Mesothelial cell of epicardium (in vitro differentiated cells): ENCODE measurements at places on chromosomes 3 and 15.

DNA sequence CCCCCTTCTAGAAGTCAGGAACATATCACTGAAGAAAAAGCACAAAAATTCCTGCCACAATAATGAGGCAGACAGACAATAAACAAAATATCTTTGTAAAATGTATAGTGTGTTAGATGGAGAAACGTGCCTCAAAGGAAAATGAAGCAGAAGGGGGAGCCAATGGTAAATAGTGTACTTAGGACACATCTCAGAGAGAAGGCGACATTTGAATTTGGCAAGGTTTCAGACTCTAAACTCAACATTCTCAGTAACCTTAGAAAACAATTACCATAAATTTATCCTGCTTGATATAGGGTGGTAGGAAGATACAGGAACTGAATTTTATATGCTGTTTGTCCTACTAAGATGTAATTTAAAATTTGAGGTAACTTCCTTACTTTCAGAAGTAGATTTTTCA lies 52.6 kb upstream of the PTX3 start:
- DNase-seq = no peak

DNA sequence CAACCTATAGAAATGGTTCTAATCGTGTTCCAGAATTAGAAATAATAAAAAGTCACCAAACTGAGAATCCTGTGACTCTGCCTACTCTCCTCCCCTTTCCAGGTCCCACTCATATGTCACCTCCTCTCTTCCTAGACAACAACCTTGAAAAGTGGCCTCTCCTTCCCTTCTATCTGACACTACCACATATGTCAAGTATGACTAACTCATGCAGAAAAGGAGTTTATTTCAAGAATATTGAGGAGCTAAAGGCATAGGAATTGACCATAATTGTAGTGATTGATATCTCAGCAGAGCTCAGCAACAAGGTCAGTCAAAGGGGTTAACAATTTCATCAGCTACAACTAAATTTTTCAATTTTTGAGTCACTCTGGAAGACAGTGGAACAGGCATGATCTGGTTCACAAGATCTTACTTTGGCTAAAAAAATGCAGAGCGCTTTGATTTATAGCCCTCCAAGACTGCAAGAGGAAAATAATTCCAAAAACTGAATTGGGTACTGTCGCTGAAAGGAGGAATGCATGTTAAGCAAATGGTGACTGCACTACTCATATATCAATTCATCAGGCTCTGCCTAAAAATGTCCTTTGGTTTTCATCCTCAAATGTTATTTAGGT lies 160.6 kb upstream of the ARHGEF26 start:
- DNase-seq = no peak

DNA sequence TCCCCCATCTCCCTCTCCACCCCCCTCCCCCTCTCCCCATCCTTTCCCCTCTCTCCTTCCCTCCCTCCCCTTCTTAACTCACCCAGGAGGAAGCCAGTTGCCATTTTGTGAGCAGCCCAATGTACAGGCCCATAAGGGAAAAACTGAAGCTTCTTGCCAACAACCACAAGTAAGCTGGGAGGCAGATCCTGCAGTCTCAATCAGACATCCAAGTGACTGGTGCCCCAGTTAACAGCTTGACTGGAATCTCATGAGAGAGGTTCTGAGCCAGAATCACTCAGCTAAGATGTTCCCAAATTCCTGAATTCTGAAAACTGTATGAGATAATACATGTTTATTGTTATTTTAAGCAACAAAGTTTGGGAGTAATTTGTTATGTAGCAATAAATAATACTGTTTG lies 90.7 kb downstream of the C3orf70 start:
- no peak for DNase-seq

- DNase-seq = no peak
Measured at GRCh38 chr15:90099072-90099867, 3.0 kb downstream of the IDH2 start.

DNA sequence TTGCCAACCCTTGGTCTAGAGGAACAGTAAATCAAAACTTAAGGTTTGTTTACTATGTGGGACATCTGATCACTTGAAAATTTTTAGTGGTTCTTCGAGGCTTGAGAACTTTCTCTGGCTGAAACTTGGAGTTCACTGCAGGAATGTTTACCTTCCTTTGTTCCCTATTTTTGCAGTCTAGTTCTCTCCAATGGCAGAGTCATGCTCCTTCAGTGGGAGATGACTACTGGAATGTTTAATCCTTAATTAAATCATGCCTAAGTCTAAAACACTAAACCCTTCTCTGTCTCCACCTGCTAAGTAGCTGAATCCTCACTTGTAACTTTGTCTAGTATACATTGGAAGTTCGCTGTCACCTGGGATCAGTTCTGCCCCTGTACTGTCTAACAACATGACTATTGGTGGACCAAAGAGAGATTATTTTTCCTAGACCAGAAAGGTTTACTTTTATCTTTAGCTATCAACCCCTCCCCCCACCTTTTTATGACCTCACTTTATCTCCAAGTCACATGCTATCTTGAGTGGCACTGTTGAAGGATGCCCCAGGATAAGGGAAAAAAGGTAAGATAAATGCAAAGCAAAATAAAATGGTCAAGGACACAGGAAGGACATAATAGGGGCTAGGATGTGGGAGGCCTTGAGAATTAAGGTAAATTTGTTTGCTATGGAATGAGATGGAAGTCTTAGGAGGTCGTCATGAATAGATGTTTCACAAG lies 1.2 kb upstream of the ZNF609 start:
- DNase-seq = no peak

- DNase-seq = no peak
Measured at GRCh38 chr3:115800489-115801075, 177.3 kb downstream of the GAP43 start.

DNA sequence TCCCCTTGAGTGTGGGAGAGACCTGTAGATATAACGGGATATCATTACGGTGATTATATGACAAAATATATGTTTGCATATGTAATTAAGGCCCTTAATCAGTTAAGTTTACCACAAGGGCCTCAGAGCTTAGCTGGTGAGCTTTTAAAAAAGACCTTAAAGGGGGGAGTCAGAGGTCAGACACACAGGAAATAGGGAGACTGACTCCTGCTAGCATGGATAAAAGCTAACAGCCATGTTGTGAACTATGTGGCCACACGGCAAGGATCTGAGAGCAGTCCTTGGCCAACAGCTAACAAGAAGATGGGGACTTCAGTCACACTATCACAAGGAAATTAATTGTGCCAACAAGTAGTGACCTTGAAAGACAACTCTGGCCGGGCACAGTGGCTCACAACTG lies 3.1 kb downstream of the STAG1 start:
- DNase-seq = no peak

- no peak for DNase-seq
Measured at GRCh38 chr3:195011231-195011834, 259.6 kb downstream of the XXYLT1 start.

DNA sequence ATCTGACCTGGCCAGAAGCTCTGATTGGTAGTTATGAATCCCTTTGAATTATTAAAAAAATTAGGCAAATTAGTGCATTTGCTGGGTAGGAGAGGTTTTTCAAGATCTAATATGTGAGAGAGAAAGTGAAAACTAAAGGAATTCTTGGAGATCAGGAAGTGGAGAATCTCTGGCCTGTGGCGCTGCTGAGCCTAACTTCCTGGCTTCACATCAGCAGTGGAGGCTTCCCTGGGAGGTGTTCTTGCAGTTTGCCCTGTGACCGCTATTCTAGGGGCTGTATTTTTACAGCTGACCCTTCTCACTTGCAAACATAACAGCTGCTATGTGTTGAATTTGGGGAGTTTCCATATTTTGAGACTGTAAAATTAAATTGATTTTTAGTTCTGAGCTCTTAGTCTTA lies 166.4 kb downstream of the ATG7 start:
- no peak for DNase-seq

GRCh38 chr3:21421096-21421495 lies 329.9 kb downstream of the ZNF385D start:
- DNase-seq = no peak

- DNase-seq = no peak
Measured at GRCh38 chr15:45091576-45091975, 22.4 kb downstream of the DUOX2 start.

- no peak for DNase-seq
Measured at GRCh38 chr3:11312166-11312565, 40.0 kb downstream of the ATG7 start.

GRCh38 chr15:88707771-88708654 lies 69.2 kb downstream of the ISG20 start:
- DNase-seq = no peak
